ENCODE measurements at places on chromosomes 11 and 22.

DNA sequence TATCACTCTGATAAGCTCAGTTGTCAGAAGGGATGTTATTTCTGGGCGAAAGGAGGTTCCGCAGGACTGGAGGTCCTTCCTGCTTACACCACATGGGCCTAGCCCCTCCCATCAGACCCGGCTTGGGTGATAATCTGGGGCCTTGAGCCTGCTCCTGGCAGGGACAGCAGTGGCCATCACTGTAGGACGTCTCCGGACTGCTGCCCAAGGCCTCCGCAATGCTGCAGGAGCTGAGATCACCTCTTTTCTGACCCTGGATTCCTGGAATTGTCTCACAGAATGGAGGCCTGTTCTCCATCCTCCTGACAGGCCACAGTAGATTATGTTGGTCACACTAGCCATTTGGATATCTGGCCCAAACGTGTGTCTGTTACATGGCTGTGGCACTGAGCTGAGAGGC is 9.2 kb upstream of the BIK start:
- no peak overlapping the region for H3K27ac ChIP-seq
- H3K4me3 ChIP-seq, result no peak overlapping the region
- peaks cover 20% of the 10 kb centered on the region for H3K4me1 ChIP-seq
- no peak for DNase-seq
- H3K36me3 ChIP-seq, result peaks cover 11% of the 10 kb centered on the region

GRCh38 chr11:44764583-44764982 is 37.8 kb downstream of the TSPAN18 start:
- H3K4me1 ChIP-seq, result no peaks in the 10 kb centered on the region
- H3K27ac ChIP-seq, result no peak overlapping the region
- H3K4me3 ChIP-seq, result no peak overlapping the region
- H3K27me3 ChIP-seq, result peaks cover 10% of the 10 kb centered on the region
- H3K36me3 ChIP-seq, result no peaks in the 10 kb centered on the region

DNA sequence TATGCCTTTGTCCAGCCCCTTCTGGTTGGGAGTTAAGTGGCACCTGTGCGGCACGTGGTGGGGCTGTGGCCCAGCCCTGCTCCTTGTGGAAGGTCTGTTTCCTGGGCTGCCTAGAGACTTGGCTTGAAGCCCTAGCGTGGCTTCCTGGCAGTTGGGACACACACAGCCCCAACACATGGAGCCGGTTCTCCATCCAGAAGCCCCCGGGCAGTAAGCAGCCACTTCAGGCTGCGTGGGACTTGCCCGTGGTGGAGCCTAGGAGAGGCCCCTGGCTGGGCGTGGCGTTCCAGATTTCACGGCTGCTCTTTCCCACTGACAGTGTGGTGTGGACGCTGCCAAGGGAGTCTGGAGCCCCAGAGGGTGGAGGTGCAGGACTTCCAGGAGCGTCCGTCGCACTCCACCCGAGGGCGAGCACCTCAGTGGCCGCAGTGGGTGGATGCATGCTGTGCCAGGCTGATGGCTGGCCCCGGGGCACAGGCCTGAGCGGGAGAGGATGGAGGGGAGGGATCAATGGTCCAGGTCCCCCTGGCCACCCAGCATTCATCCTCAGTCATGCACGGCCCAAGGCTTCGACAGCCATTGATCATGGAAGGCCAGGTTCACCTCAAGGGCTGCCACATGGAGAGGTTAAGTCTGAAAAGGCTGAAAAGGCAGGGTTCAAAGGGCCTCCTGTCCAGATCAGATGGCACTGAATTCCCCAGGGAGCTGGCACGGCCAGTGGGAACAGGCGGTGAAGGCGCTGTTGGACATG is 9.3 kb downstream of the CCND1 start:
- no peaks in the 10 kb centered on the region for H3K27me3 ChIP-seq
- peaks cover 99% of the 10 kb centered on the region for H3K36me3 ChIP-seq
- no peak overlapping the region for H3K4me3 ChIP-seq
- no peak overlapping the region for H3K27ac ChIP-seq
- DNase-seq, result no peak

- no peaks in the 10 kb centered on the region for H3K27me3 ChIP-seq
- H3K4me3 ChIP-seq, result no peak overlapping the region
- no peak overlapping the region for H3K27ac ChIP-seq
- no peaks in the 10 kb centered on the region for H3K36me3 ChIP-seq
- peaks cover 7% of the 10 kb centered on the region for H3K4me1 ChIP-seq
Measured at GRCh38 chr11:111521135-111521534, 6.6 kb downstream of the HOATZ start.

DNA sequence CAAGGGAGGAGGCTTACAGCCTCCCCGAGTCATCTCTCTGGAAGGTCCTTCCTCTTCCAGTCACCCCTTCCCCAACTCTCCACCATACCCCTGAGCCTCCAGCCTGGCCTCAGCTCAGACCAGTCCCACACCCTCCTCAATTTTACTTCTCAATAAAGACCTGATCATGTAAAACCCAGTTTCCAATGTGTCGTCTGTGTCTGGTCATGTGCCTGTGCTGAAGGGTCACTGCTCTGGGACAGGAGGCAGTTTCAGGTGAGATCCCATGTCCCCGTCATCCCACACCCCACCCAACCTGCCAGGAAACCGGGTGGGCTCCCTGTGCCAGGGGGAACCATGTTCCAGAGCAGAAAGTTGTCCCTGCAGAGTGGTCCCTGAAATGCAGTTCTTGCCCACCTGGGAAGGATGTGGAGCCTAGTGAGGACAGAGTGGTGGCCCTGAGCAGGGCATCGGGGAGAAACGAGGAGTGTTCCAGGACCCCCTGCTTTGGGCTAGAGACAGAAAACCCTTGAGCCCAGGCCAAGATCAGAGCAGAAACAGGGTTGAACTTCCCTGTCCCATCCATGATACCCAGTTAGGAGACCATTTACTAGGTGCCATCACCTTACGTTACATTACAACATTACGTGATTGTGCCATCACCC is 19.4 kb downstream of the IGLL5 start:
- no peak overlapping the region for H3K27ac ChIP-seq
- DNase-seq, result no peak
- H3K36me3 ChIP-seq, result no peaks in the 10 kb centered on the region
- H3K4me1 ChIP-seq, result no peaks in the 10 kb centered on the region
- no peak overlapping the region for H3K4me3 ChIP-seq

- H3K27ac ChIP-seq, result no peak overlapping the region
- no peak for DNase-seq
- H3K4me3 ChIP-seq, result no peak overlapping the region
Measured at GRCh38 chr11:108518581-108518980, 20.4 kb upstream of the POGLUT3 start.

- no peaks in the 10 kb centered on the region for H3K4me1 ChIP-seq
- H3K36me3 ChIP-seq, result no peaks in the 10 kb centered on the region
- H3K27me3 ChIP-seq, result peaks cover 18% of the 10 kb centered on the region
- no peak overlapping the region for H3K4me3 ChIP-seq
Measured at GRCh38 chr11:85464283-85464682, 162.9 kb downstream of the DLG2 start.

- H3K27me3 ChIP-seq, result peaks cover 80% of the 10 kb centered on the region
- no peaks in the 10 kb centered on the region for H3K36me3 ChIP-seq
- H3K27ac ChIP-seq, result no peak overlapping the region
- no peak for DNase-seq
- no peak overlapping the region for H3K4me3 ChIP-seq
Measured at GRCh38 chr22:25976356-25976755, 192.9 kb upstream of the SEZ6L start.

DNA sequence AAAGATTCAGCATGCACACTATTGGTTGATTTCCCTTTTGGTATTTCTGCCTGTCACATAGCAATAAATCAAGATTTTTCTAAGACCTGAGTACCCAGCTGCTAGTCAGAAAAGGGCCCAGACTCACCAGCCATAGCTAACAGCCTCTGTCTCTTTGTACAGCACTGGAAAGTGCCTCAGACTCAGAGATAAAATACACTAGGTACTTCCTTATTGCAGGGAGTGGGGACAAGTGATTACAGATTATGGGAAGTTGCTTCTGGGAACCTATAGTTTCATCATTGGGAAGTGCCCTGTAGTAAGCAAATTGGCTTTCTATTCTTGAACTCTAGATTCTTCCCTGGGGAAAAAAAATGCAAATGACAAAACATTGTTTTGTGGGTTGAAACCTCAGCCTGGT is at the start of gene CASP5:
Gene CASP5, minus strand, starts transcription at position 166 of the 400 bp plus-strand sequence. Its CDS starts 32 bp downstream, at position 134.
- no peak within 1 kb of the TSS for H3K4me3 ChIP-seq
- H3K4me1 ChIP-seq, result no peaks in the 10 kb centered on the region
- no peak within 1 kb of the TSS for H3K27ac ChIP-seq
- no peak for DNase-seq
- H3K36me3 ChIP-seq, result no peaks in the 10 kb centered on the region

DNA sequence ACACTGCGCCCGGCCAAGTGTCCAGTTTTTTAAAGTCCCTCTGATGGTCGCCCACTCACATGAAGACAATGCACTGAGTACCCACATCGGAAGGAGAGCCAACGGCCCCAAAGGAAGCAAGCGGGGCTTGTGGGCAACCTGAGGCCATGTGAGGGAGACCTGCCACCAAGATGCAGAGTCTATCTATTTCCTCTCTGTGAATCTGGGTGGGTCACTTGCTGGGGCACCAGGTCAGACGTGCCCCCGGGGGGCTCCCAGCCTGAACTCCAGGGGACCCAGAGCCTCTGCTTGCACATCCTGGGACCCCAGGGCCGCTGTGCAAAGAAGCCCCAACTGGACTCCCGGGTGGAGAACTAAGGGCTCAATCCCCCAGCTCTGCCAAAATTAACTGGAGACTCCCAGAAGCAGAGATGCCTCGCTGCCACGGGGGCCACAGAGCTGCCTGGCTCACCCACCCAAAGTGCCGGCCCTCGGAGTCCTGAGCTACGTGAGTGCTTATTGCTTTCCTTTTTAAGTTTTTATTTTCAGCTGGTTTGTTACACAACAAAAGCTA is 106.4 kb downstream of the BRD1 start:
- no peaks in the 10 kb centered on the region for H3K36me3 ChIP-seq
- H3K4me1 ChIP-seq, result no peaks in the 10 kb centered on the region
- no peak for DNase-seq
- no peak overlapping the region for H3K27ac ChIP-seq
- no peak overlapping the region for H3K4me3 ChIP-seq

Measured in Calu3 (cell line).